ENCODE measurements at places on chromosomes 11 and 22.
A peak's percentile ranks its signal among the peaks of the same experiment; 100 is the strongest.

DNA sequence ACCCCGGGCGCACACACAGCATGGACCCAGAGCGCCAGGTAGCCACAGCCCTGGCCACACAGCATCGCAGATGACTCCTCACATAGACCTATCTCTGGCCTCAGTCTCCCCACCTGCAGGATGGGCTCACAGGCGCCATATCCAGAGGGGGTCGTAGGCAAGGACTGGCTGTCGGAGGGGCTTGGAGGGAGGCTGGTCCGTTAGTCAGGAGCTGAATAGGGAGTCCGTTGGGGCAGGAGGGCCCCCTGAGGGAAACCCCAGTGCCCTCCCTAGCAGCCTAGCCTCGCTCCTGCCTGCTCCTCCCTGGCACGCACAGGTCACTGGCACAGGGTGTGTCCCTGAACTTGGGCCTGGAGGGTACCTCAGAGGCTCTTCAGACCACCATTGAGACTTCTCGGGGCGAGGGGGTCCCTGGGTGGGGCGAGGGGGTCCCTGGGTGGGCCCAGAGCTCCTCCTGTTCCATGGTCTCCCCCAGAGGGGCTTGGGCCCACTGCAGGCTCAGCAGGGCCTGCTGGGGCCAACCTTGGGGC is 2.0 kb downstream of the PLXNB2 start:
- DNase-seq: no peak

- DNase-seq: no peak
Measured at GRCh38 chr11:6625156-6625831, 6.1 kb upstream of the TPP1 start.

GRCh38 chr11:109911488-109911887 is 181.7 kb upstream of the ZC3H12C start:
- DNase-seq: no peak

- DNase-seq: peak; percentile 18
Measured at GRCh38 chr11:129364143-129364654, 11.4 kb upstream of the BARX2 start.

GRCh38 chr11:73931951-73932350 is 18.9 kb upstream of the DNAJB13 start:
- no peak for DNase-seq

- no peak for DNase-seq
Measured at GRCh38 chr11:78323363-78323762, 94.3 kb downstream of the GAB2 start.

DNA sequence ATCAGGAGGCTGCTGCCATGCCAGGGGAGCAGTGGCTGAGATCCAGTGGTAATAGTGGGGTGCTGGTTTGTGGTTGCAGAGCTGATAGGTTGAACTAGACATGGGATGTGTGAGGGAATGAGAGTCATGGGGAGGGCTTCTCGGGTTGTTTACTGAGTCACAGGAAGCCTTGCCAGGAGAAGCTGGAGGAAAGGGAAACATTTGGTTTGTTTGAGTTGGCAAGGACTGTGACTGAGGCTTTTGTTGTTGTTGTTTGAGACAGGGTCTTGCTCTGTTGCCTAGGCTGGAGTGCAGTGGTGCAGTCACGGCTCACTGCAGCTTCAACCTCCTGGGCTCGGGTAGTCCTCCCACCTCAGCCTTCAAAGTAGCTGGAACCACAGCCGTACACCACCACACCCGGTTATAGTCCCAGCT is 49.3 kb downstream of the CABIN1 start:
- DNase-seq: no peak

- DNase-seq: no peak
Measured at GRCh38 chr11:45212566-45213315, 66.3 kb downstream of the PRDM11 start.

- no peak for DNase-seq
Measured at GRCh38 chr11:41522391-41522790, 62.9 kb upstream of the LRRC4C start.

GRCh38 chr11:111045407-111045803 is 200.1 kb upstream of the POU2AF2 start:
- no peak for DNase-seq

DNA sequence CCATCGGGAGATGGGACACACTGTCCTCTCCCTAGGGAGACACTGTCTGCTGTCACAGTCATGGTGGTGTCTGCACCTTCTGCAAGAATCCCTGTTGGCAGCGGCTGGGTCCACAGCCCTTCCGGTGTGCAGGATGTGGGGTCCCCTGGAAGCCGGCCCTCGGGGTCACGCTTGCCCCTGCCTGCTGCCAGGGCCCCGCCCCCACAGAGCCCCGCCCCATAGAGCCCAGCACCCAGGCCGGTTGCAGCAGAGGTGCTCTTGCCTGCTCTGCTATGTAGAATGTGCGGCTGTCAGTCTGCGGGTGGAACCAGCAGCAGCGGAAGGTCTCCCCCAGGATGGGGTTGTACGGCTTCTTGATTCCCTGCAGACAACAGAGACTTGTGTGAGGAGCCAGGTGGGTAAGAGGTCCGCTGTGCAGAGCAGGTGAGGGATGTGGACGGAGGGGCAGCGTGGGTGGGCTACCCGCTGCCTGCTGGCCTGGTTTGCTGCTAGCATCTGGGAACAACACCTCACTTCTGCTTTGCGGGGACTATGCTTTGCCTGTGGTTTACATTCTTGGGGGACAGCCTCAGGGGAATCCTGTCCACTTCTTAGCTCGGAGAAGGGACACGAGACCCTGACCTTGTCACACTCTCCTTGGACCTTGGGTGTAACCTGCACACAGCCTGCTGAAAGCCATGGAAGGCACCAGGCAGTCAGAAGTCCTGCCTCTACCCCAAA is 44.9 kb upstream of the CARS1 start:
- DNase-seq: no peak

DNA sequence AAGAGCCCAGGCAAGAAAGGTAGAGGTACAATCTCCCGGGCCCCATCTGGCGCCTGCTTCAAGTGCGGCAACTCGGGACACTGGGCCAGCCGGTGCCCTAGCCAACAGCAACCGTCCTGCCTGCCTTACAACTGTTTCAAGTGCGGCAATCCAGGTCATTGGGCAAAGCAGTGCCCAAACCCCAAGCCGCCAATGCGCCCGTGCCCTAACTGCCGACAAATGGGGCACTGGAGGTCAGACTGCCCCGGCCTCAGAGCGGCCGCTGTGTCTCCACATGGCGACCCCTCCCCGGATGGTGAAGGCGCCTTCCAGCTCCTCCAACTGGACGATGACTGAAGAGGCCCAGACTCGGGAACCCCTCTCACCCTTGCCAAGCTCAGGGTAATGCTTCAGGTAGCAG is 11.4 kb upstream of the OR56A3 start:
- DNase-seq: no peak

GRCh38 chr22:17792854-17793434 is 18.7 kb upstream of the BID start:
- DNase-seq: no peak

DNA sequence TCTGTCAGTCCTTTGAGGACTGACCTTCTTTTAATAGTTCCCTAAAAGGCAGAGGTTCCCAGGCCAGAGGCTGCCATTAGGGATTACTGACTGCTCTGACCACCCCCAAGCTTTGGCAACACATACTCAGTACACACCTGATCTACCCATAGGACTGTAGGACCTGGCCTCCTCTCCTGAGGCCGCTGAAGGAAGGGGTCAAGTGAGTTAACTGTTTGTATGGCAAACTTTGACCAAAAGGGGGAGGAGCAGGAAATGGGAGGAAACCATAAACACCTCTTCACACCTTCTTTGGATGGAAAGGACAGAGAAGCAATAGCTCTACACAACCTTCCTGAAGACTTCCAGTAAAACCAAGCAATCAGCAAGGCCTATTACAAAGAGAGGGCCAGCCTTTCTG is 104.0 kb downstream of the APOL5 start:
- DNase-seq: no peak

DNA sequence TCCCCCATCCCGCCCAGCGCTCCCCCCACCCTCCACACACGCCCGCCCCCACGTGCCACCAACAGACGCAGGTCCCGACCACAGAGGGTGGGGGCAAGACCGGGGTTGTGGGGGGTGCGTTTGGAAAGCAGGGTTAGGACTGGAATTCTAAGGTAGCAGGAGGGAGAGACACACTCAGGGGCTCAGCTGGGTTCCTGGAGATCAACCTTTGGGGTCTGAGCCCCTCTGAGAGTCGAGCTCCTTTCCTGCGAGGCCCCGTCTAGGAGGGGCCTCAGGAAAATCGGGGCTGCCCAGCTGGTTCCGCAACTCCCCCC is 429 bp downstream of the PGGHG start:
- DNase-seq: no peak

GRCh38 chr11:8807544-8808225 is 103.3 kb upstream of the AKIP1 start:
- DNase-seq: no peak

DNA sequence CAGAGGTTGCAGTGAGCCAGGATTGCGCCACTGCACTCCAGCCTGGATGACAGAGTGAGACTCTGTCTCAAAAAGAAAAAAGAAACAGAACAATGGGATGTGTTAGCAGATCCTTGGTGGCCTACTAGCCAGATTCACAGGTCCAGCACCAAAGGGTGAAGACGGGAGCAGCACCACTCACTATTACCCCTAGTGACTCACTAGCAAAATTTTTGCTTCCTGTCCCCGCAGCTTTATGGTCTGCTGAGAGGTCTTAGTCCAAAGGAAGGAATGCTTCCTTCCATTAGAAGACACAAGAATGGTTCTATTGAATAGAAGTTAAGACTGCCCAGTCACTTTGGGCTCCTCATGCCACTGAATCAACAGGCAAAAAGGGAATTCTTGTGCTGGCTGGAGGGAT is 35.9 kb upstream of the NUP50 start:
- DNase-seq: no peak

GRCh38 chr11:11293798-11294550 is 59.1 kb downstream of the CSNK2A3 start:
- DNase-seq: no peak

GRCh38 chr22:43776081-43776670 is 35.9 kb downstream of the EFCAB6 start:
- no peak for DNase-seq

DNA sequence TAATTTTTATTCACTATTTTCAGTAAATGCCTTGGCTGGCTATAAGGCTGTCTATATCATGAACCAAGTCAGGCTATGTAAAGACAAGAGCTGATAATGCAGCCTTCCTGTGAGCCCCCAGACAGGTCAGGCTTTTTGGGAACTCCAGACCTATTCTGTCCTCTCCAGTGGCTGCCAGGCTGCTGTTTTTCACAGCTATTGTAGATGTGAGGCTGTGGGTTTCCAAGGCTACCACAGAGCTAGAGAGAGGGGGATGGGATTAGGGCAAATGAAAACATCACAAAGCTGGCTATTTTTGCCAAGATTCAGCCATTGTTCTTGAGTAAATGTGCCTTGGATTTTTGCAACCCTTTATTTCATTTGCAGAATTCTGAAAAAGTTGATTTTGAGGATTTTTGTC is 55.7 kb upstream of the SORL1-AS1 start:
- no peak for DNase-seq

DNA sequence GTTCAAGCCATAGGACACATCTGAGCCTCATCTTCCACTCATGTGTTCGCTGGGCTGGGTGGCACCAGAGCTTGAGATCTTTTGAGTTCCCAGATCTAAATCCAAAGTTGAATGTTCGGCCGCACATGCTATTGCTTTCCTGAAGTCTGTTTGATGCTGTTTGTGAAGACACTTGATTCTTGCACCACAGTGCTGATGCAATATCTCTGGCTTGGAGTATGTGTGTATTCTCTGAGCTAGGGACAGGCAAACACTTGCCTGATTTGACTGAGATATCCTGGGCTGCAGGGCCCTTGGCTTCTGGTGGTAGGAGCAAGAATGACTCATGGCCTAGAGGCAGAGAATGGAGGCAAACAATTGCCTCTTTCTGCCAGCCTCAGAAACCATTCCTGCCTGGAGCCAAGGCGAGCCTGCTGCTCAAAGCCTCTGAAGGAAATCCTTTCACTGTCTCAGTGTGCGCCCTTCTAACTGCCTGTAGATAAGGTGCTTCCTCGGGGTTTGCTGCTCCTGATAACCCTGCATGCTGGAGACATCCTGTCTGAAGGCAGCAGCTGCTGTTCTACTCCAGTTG is 73.0 kb downstream of the CYB5R2 start:
- no peak for DNase-seq

DNA sequence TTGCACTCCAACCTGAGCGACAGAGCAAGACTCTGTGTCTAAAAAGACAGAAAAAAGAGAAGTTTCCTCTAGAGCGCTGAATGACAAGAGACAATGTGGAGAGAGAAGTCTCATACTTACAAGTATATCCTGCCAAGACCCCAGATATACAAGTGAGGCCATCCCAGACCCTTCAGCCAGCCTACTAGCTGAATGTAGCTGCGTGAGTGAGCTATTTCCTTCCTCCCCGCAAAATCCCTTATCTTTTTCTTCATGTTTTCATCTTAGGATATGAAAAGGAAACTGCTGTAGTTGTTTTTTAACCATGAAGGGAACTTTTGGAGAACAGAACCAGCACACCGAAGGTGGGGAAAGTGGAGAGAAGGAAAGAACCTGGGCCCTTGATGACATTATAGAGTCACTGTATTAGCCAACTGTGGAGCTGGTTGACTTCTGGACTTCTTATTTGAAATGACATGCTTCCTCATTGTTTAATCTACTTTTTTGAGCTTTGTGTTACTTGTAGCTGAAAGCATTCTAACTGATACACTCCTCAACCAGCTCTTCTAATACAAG is 4.4 kb upstream of the DDX17 start:
- no peak for DNase-seq

- no peak for DNase-seq
Measured at GRCh38 chr11:62428871-62429560, 10.2 kb downstream of the SCGB1A1 start.

DNA sequence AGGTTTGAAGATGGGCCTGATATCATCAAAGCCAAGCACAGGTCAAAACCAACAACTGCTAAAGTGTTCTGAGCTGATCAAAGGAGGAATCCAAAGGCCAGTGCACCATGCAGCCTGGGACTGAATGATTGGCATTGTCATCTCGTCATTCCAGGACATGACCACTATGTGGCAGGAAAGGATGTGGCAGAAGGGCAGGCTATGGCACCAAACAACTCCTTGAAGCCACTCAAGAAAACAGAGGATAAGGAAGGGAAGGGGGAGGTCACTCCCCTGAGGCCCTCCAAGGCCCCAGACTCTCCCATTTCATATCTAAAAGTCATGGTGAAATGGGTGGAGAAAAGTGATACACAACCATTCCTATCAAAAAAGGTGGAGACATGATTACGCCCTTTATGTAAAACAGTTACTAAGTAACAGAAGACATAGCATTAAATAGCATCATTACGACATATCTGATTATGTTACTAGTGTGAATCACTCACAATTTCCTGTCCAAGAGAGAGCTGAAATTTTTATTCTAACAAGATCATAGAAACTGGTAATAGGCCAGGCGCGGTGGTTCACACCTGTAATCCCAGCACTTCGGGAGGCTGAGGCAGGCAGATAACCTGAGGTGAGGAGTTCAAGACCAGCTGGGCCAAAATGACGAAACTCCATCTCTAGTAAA is 49.3 kb downstream of the AHNAK start:
- DNase-seq: no peak

GRCh38 chr22:24975813-24976341 is 23.4 kb downstream of the KIAA1671 start:
- DNase-seq: no peak

- DNase-seq: no peak
Measured at GRCh38 chr11:114942207-114942606, 263.9 kb downstream of the NXPE2 start.

All from activated CD4-positive, CD25-positive, alpha-beta regulatory T cell treated with anti-CD3 and anti-CD28 coated beads, Interleukin-2, amount 50 U/mL, for 16 hours (primary cell).